Esophagus squamous epithelium (tissue), 5 donors: ENCODE measurements at places on chromosomes 12 and 14.

- no peak for DNase-seq
These were observed 22.4 kb upstream of the PDE1B start for GRCh38 chr12:54526812-54527630.

GRCh38 chr12:124390442-124391097 lies 95.7 kb downstream of the RFLNA start:
- DNase-seq = no peak

DNA sequence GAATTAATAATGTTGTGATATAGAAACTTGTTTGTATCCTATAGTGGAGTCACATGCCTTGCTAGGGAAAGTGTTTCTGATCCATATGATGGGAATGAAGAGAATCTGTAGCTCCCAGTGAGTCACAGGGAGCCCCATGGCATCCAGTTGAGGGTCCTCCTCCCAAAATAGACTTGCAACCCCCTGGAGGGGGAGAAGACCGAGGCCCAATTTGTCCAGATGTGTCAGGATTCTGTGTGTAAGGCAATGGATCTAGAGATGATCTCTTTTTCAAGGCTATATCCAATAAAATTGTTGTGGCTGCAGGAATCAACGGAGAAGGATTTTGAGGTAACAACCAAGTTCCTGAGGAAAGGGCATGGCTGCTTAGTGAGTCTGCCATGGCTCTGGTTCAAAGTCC lies 121.8 kb downstream of the BCL11B start:
- DNase-seq = no peak

GRCh38 chr12:6341417-6342139 lies at the start of gene TNFRSF1A:
TSS of gene TNFRSF1A (minus strand) at chr12:6342076. CDS start at chr12:6341814, 262 bp downstream.
- DNase-seq = no peak

DNA sequence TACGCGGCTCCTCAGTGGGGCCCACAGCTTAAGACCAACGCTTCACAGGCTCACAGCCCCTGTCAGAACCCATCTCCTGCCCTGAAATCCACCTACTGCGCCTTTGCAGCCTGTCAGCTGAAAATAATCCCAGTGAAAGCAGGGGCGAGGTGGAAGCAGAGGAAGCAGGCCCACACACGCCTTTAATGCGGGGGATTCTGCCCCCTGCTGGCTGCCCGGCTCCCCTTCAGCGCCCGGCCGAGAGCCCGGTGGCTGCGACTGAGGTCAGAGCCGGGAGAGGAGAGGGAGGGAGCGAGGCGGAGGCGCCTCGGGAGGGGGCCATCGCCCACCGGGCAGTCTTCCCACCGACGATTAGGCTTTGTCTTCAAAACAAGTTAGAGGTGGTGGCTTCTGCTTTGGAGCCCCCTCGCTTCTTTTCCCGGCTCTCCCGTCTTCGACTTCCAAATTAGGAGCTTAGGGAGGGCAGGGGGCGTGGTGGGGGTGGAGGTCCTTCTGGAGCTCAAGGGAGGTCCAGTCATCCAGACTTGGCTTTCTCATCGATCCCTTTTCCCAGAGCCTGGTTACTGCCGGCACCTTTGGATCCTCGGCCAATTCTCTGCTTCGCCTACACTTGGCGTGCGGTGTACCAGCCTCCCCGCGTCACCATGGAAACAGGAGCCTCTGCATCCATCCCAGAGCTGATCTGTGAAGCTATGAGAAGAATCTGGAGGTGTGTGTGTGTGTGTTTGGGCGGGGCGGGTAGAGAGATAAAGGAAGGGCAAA lies 25.2 kb upstream of the RND1 start:
- no peak for DNase-seq

- no peak for DNase-seq
These were observed 94.3 kb downstream of the PPP2R5E start for GRCh38 chr14:63448841-63449240.

DNA sequence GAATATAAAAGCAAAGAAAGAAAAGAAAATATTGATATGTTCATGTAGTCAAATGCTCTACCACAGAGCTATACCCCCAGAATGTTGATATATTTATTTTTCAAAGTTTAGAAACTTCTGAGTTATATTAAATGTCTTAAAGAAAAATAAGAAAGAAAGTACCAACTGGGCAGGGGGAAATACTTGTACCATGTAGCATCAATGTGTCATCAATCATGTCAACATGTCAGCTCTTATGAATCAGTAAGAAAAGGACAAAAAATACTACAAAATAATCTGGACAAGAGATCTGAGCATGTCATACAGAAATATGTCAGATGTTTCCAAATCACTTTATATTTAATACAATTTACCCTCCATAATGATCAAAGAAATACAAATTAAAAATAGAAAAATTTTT lies 595.1 kb upstream of the ATP2B1 start:
- no peak for DNase-seq

GRCh38 chr14:79281244-79282152 lies 929.8 kb downstream of the DIO2 start:
- no peak for DNase-seq

- DNase-seq = no peak
These were observed 242.1 kb upstream of the FOXN3 start for GRCh38 chr14:89658977-89659670.

DNA sequence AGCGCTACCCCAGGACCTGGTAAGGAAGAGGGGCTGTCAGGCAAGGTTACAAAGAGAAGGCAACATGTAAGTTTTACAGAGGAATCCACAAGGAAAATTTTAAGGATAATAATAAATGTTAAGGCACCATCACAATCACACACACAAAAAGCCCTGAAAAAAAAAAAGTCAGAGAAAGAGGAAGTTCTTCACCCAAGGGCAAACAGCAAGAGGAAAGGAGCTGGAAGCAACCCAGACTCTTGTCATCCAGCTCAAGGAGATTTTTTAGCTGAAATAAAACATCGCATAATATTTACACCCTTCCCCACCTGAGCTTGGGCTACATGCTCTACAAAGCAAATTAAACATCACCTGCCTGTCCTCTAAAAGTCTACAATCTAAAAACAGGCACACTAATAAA lies 9.5 kb downstream of the SPTB start:
- DNase-seq = no peak

GRCh38 chr12:27112871-27113270 lies 30.5 kb upstream of the C12orf71 start:
- DNase-seq = no peak

- no peak for DNase-seq
These were observed 22.6 kb downstream of the ACADS start for GRCh38 chr12:120748242-120748641.

GRCh38 chr14:41498959-41499358 lies 107.7 kb upstream of the LRFN5 start:
- DNase-seq = no peak

DNA sequence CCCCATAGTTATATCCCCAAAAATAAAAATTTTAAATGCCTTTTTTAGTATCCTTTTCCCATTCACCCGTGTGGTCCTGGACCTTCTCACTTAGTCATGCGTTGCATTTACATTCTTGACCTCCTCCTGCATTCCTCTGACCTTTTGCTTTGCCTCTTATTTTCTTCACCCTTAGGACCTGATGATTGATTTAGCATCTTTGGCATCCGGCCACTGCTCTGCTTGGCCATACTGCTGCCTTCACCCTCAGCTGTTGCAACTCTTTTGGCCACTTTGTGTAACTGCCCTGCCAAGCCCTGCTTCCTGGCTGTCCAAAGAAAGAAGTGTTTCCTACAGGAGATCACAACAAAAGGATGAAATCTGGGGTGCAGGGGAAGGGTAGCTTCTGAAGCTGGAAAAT lies 48.8 kb upstream of the SLC38A4 start:
- DNase-seq = no peak

DNA sequence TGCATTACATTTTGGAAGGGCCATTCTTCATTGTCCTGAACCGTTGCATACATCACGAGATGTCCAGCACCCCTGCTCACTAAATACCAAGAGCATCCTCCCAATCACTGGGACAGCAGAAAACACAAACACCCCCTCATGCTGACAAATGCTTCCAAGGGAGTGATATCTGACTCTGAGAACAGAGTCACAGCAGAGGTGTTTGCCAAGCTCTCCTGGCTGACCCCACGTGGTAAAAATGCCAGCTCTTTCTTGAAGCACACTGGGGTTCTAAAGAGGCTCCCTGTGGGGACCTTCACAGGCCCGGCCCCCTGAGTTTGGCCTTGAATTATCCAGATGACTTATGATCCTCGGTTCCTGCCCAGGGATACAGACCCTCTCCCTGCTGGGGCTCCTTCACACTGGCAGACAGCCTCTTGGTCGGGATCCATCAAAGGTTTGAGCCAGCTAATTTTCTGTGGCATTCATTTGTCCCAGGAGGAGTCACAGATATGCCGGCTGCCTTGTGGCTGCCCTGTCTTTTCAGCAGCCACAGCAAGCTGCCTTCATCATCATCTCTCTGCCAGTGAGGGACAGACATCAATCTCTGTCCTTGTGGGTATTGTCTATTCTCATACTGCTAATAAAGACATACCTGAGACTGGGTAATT lies 43.1 kb upstream of the PSMC1 start:
- DNase-seq = no peak

DNA sequence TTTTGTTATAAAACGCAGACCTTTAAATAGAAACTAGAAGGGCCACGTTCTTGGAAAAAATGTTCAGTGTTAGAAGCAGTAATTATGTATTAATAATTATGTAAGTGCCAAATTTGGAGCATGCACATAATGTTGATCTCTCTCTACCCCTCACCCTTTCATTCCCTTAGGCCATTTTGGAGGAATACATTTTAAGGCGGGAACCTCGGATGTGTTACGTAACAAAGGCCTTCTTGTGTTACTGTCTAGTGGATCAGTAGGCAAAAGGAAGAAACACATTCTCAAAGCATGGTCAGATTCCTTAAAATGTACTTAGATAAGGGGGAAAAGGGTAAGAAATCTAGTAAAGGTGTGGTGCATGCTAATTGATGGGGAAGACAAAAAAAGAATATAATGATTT lies 52.7 kb downstream of the RASSF3 start:
- no peak for DNase-seq

- DNase-seq = no peak
These were observed 76.7 kb upstream of the SLC38A2 start for GRCh38 chr12:46449316-46449715.

DNA sequence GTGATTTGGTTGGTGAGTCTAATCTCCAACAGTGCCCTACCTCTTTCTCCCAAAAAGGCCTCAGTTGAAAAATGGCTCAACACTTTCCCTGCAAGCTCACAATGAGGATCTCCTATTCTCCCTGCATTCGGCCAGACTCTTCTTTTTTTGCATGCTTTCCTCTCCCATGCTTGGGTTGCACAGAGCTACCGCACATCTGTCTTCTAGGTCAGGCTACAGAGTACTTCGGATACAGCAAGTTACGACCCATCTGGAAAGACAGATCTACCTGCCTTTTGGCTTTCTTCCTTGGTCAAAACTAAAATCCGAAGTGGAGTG lies 305 bp upstream of the SLC16A7 start:
- DNase-seq = no peak

- no peak for DNase-seq
These were observed 248.9 kb downstream of the CCDC59 start for GRCh38 chr12:82109243-82109642.

DNA sequence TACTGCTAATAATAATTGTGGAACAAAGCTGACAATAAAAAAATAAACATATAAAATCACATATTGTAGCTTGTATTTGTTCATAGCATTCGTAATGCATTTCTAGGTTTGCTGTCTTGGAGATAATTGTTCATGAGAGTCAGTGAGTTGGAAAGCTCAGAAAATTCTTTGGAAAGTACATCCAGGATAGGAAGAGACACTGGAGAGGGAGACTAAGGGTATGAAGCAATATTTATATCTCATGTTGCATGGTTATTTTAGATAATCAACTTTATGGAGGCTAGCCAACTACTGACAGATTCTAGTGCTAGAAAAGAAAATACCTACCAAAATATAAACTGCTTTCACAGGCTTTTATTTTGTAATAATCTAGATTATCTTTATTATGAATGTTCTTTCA lies 1095.2 kb downstream of the FSCB start:
- no peak for DNase-seq

- no peak for DNase-seq
These were observed 16.4 kb upstream of the KERA start for GRCh38 chr12:91074154-91074709.

DNA sequence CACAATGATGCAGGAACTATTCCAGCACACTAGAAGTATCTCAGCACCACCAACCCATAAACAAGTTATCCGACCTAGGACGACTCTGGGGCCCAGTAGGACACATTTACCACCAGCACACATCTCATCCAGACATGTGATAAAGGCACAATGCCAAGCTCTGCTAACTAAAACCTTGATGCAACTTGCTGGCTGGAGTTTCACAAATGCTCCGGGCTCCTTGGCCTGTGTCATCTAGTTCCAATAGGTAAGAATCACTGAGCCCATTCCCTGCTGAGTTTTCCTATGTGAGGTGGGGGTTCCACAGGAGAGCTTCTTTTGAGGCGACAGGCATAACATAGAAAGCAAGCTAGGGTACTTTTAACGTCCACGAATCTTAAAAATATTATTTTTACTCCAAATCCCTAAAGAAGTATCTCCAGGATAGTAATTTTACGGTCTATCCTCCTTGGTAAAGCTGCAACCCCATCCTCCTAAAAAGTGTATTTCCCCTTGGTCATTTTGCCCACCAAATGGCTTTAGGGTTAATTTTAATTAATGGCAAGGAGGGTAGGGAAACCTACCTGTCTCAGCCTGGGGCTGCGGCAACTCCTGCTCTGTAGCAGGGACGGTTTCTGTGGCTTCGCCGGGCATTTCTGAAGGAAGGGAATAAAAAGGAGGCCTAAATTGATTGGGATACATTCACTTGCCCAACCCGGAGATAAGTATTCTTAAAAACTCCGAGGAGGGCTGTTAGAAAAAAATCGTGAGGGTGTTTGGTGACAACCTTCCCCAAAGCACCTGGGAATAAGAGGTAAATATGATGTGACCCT lies 1.0 kb downstream of the NACA start:
- DNase-seq = no peak

DNA sequence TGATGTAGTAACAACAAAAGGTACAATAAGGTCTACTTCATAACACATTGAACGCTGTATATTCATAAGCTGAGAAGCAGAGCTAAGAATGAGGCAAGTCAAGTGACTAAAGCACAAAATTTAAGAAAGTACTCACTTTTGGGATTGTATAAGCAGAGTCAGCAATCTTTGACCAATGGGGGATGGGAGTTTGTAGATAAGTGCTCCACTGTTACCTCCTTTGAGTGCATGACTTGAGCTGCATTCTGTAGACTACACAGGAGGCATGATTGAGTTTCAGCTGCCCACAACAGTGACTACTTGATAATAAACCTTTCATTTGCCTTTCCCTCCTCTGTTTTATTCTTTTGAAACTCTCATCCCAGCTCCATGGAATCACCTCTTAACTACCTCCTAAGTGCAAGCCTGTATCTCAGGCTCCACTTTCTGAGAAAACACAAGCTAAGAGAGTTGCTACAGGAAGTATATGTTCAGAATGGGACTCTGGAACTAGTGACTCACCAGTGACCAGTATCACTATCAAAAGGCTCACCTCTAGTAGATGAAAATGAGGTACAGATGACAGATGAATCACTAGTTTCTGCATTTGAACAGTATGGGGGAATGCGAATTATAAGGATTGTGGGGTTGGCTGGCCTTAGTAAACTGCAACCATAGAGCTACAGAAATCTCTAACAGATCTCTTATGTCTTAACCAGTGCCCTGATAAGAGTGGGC lies 49.2 kb downstream of the SLC35F4 start:
- DNase-seq = no peak
